ENCODE measurements at places on chromosomes 4 and X. TPM values are rescaled to one million over a fixed set of nuclear protein-coding genes. Genes with fewer than 3 reads are reported as not detected.

SETD7 gene
- 100 TPM for total RNA-seq

HGFAC gene
- total RNA-seq, result 0.27 TPM

DNA sequence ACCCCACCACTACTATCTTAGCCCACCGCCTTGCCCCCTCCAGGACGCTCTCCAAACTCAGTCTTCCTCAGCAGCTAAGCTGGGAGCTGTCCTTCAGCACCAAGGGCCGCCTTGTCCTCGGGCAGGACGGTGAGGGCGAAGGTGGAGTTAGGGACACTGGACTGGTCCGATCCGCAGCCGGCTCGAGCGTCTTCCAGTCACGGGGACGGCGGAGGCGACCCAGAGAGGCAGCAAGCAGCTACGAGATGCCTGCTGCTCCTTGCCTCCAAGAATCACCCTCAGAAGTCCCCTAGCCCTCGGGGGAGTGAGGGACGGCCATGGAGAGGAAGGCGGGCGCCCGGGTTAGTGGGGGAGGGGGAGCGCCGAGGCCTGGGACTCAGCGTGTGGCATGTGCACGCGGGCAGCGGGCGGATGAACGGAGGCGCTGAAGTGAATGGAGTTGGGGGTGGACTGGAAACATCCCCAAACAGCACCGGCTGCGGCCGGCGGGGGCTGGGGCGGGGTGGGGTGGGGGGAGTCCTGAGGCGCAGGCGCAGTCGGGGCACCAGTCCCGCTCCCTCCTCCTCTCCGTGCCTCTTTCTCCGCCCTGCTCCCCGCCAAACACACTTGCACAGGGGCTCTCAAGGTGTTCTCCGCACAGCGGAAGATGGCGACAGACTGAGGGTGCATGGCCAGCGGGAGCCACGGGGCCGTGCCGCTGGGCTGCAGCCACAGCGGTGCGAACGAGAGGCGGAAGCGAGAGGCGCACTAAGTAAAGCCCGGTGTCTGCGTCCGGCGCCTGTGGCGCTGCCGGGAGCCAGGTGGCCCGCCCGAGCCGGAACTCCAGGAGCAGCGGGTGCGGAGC, at the start of gene NALF2:
Gene NALF2 (plus strand): TSS at position 545 of the 844 bp plus-strand sequence. CDS start 957 bp downstream, outside the sequence.
- H3K36me3 ChIP-seq, result no peaks in the 10 kb centered on the region
- DNase-seq, result peak; percentile 33
- H3K27ac ChIP-seq, result peak within 1 kb of the TSS; percentile 45
- H3K27me3 ChIP-seq, result no peaks in the 10 kb centered on the region
- peak within 1 kb of the TSS; percentile 35 for H3K4me3 ChIP-seq

DNA sequence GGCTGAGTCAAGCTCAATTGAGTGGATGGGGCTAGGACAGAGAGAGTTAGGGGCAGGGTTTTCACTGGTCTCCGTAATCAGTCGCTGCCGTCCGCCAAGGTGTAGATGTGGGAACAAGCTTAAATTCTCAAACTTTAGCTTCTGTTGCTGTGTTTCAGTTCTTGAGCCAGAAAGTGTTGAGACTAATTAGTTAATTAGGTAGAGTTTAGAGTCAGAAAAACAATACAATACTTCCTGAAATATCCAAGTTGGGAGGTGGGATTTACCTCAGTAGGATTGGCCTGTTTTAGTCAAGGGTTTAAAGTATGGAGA, 1.1 kb upstream of the UBE2D3 start:
- no peaks in the 10 kb centered on the region for H3K36me3 ChIP-seq
- no peaks in the 10 kb centered on the region for H3K27me3 ChIP-seq
- peak overlapping the region; percentile 100 for H3K27ac ChIP-seq
- H3K4me1 ChIP-seq, result no peaks in the 10 kb centered on the region
